ENCODE measurements at places on chromosomes 3 and 15. TPM values are rescaled to one million over a fixed set of nuclear protein-coding genes. Genes with fewer than 3 reads are reported as not detected.
A peak's percentile ranks its signal among the peaks of the same experiment; 100 is the strongest.

- DNase-seq = no peak
These were observed 243.7 kb downstream of the SLC9A9 start for GRCh38 chr3:143604402-143605185.

DNA sequence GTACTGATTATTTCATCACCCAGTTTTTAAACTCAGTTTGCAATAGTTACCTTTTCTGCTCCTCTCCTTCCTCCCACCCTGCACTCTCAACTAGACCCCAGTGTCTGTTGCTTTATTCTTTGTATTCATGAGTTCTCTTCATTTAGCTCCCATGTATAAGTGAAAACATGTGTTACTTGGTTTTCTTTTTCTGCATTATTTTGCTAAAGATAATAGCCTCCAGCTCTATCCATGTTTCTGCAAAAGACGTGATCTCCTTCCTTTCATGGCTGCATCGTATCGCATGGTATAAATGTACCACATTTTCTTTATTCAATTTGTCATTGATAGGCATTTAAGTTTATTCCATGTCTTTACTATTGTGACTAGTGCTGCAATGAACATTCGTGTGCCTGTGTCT is 79.0 kb downstream of the NAALADL2 start:
- no peak for DNase-seq

- no peak for DNase-seq
These were observed 29.7 kb downstream of the STOML1 start for GRCh38 chr15:73962433-73962832.

DNA sequence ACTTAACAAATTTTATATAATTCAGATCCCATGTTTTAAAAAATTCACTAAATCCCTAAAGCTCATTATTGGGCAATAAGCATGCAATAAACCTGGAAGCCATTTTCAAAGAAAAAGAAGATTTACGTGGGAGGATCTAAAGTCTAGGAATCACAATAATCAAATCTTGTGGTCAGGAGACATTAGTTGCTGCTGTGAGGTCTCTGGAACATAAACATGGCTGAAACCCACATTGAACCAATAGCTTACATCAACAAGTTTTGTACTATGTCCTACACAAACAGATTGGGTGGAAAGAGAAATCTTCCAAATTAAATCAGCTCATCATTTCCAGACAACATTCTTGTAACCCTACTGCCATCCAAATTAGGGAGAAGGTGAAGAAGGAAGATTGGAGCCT is 121.9 kb upstream of the EPHA3 start:
- no peak for DNase-seq

The HDGFL3 gene
- total RNA-seq = 25.8 TPM

The FBXL22 gene
- total RNA-seq = 86.9 TPM

GRCh38 chr15:56972426-56972825 is 54.0 kb downstream of the TCF12 start:
- no peak for DNase-seq

DNA sequence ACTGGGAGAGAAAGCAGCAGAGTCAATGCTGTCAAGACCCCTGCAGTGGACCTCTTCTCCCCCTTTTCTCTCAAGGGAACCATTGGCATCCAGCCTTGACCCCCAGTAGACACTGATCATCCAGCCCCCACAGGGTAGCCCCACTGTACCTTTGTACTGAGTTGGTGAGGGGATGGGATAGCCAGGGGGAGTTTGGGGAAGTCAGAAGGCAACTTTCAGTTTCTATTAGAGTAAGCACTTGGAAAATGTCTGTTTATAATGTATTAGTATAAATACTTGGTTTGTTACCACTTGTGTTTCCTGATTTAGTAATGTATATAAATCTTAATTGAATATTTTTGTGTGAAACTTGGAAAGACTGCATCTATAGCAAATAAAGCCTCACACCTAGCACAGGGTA is 25.0 kb downstream of the DAG1 start:
- DNase-seq = no peak

The ABI3BP gene
- total RNA-seq = 51.8 TPM

GRCh38 chr3:24160424-24161095 is 215.5 kb downstream of the NR1D2 start:
- DNase-seq = peak; percentile 27

- no peak for DNase-seq
These were observed 103.6 kb upstream of the BFSP2 start for GRCh38 chr3:133295944-133296917.

GRCh38 chr15:83289160-83289559 is 4.7 kb upstream of the BNC1 start:
- DNase-seq = no peak

DNA sequence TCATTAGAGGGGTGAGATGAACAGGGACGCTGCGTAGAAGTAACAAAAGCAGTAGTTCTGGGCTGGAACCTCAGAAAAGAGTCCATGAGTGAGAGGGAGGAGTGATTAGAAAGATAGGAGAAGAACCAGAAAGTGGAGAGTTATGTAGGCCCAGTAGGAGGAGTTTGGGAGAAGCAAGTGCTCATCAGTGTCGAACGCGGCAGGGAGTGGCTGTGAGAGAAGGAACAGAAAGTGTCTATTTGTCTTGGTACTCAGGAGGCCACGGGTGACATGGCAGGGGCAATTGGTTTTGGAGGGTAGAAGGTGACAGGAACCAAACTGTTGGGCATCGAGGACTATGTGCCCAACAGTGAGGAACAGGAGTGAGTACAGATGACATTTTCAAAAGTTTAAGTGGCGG is 1.3 kb upstream of the INSYN1 start:
- no peak for DNase-seq

DNA sequence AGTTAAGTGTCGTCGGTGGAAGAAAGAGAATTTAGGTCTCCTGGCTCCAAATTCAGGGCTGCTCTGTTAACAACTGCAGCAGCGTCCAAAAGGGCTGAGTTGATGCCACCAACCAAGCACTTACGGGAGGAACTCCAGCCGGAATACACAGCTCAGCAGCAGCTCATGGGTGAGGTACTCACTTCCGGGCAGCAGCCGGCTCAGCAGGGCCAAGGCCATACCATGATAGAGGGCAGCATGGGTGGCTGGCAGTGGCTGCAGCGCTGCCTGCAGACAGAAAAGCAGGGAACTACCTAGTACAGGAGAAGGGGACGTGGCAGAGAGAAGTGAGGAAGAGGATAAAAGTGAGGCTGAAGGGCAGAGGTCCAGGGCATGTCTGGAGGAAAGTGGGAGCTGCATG is 8.0 kb upstream of the LTK start:
- DNase-seq = no peak

- DNase-seq = no peak
These were observed 3.3 kb downstream of the TRIM71 start for GRCh38 chr3:32820971-32821685.

DNA sequence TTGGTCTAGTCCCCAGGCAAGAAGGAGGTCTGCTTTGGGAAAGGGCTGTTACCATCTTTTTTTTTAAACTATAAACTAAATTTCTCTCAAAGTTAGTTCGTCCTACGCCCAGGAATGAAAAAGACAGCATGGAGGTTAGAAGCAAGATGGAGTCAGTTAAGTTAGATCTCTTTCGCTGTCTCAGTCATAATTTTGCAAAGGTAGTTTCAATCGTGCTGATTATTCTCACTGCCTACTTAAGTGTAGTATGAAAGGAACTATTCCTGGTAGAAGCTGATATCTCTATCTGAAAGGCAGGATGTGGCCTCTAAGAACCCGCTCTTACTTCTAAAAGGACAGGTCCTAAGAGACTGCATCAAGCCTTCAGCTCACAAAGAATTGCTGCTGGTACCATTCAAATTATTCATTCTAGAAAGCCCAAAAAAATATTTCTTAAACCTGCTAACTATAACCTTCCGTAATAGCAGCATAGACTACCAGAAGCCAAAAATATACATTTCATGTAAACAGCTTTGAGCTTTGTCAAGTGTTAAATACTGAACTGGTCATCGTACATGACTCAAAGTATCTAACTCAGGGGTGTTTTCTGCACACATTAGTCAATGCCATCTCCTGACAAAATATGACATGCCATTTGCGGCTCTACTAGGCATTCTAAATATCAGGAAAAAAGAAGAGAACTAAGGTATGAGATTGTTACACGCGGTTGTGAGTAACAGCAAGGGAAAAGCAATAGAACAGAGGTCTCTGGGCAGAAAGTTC is 96.0 kb upstream of the CCDC80 start:
- DNase-seq = no peak

The STRIT1 gene
- total RNA-seq = not detected

DNA sequence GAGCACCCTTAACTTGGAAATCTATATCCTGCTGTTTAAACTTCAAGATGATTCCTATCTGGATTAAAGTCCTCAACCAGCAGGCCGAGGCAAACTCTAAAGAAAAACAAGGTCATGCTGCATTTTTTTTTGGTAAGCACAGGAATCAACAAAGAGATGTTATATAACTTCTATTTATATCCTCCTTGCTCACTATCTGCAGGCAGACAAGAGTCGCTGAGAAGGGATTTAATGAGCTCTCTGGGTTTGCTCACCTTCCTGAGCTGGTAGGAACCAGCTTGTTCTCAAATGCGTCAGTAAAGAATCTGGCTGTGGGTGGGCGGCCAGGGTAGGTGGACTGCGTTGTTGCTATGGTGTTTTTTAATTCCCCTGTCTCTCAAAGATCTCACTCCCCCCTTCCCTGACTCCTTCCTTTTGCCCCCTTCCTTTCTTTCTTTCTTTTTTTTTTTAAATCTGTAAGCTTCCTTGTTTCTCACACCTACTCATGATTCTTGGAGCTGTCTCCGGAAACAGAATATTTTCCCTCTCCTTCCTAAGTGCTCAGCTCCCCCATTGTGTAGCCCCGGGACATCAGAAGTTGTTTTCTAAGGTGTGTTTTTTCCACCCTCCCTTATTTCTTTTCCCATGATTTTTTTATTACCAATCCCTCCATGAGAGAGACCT is 228.8 kb upstream of the BHLHE40 start:
- peak; percentile 86 for DNase-seq

The PLSCR2 gene
- total RNA-seq = not detected

DNA sequence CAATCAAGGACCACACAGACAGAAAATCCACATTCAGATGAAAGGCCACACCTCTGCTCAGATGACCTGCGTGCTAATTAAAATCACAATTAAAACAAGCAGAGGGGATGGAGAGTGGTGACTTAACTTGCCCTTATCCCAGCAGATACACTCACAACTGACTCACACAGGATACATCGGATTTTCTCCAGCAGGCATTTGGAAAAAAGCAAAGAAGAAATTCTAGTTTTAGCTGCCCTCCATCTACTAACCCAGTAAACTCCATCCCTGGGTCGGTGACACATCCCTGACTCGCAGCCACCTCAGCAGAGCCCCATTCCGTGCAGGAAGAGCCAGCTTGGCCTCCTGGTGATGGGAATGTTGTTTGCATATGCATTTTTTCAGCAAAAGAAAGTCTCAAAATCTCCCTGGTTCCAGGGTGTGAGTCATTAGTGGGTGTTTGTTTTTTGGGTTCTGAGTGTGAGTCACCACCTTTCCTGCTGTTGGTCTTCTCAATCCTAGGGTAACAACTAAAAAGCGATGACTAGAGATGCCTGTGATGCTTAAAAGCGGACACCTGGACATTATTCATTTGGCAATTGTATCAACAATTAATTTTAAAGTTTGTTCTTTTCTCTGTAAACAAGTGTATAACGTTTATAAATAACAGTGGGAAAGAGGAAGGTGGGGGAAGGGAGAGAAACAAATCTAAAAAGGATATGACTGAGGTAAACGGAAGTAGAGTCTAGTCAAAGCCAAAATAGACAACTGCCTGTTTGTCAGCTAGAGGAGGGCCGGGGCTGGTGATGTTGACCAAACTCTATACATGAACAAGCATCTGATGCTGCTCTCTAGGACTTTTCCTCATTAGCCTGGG is 49.8 kb upstream of the SLC4A7 start:
- DNase-seq = peak; percentile 90

GRCh38 chr3:48927928-48928327 is 9.3 kb downstream of the ARIH2 start:
- no peak for DNase-seq

GRCh38 chr15:68492855-68493254 is 60.9 kb upstream of the ITGA11 start:
- no peak for DNase-seq

DNA sequence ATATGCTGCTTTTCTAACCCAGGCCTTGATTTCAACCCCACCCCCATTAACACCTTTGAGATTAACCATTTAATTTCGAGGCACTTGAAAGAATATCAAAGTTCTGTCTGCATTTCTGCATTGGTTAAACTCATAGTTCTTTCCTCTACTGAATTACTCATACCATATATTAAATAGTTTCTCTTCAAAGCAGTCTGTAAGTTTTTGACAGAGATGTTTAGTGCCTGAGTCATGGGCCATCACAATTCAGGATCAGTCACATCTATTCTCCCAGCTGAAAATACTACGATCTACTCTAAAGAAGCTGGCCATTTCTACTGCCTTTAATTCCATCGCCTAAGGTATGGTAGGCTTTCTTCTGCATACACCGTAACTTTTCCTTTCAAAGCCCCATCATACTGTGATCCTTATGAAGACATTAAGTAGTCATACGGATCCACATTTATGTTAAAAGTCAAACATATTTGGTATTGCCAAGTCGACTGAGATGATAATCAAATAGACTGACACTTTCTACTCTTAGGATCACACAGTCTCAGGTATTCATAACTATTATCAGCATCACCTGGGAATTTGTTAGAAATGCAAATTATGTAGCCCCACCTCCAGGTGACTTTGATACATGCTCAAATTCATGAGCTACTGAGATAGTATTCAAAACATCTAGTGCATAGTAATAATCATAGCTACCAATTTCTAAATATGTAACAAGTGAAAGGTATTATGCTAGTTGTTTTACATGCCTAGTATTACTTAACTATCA is 489.4 kb upstream of the IL12A start:
- no peak for DNase-seq

The STT3B gene
- total RNA-seq = 122 TPM

DNA sequence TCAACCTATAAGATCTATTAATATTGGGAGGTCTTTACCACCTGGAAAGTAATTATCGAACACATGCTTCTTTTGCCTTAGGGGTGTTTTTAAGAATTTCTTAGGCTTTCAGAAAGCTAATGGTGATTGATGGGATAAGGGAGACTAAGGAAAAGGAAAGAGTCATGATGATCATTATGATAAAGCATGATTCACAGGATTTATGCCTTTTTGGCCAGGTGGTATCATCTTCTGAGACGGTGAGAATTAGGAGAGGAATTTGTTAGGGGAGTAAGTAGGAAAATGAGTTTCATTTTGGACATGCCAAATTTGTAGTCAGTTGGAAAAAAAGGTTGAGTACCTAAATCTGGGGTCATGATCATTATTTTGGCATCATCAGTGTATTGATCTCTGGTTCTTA is 8.9 kb downstream of the ARMC8 start:
- no peak for DNase-seq

DNA sequence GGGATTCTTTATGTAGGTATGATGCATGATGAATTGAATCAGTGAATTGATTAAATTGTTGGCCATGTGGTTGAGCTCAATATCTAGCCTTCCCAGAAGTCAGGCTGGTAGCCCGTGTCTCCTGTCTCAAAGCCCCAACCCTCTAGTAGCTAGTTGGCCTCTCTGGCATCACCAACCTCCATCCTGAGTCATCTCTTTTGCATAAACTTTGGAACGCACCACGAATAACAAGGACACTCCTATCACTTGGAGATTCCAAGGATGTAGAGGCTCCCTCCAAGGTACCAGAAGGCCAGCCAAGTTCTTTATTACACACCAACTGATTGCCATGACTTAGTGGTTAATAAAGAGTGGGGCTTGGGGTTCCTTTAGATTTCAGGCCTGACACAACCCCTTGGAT is 148.4 kb downstream of the APBA2 start:
- DNase-seq = no peak

The PLIN1 gene
- 2.2 TPM for total RNA-seq

The TRPC1 gene
- 58.0 TPM for total RNA-seq

All from umbilical cord (tissue), 2 donors.